ENCODE measurements at places on chromosomes 16 and 17.

DNA sequence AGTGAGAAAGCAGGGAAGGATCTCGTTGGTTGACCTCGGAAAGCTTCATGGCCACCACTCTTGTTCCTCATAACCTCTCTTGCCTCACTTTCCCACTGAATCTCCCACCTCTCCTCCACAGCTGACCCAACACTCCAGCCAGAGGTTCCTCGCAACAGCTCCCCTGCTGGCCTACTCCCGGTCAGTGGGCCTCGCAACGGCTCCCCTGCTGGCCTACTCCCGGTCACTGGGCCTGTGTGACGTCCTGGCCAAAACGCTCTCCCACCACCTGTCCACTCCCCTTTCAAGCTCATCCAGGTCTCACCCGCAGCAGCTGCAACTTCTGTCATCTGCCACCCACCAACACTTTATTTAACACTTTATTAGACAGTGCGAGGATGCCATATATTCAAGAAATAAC, 149.1 kb downstream of the VPS53 start:
- DNase-seq = no peak

GRCh38 chr16:12613131-12613991, 190.3 kb downstream of the CPPED1 start:
- DNase-seq = no peak

DNA sequence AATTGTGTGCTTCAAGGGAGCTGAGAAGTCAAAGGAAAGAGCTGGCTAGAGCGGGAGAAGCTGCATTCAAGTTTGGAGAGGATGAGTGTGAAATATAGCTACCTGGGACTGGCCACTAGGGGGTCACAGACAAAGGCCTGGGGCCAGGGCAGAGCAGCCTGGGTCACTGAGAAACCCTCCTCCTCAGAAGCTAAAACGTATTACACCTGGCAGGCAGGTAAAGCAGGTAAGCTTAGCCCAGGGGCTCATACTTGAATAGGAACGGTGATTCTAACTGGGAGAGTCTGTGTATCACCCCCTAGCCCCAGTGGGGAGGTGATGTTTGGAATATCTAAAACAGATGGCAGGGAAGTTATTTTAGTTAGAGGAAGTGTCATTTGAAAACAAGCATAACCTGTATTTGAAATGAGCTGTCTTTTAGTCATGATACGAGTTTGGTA, 6.8 kb downstream of the KRT37 start:
- no peak for DNase-seq

DNA sequence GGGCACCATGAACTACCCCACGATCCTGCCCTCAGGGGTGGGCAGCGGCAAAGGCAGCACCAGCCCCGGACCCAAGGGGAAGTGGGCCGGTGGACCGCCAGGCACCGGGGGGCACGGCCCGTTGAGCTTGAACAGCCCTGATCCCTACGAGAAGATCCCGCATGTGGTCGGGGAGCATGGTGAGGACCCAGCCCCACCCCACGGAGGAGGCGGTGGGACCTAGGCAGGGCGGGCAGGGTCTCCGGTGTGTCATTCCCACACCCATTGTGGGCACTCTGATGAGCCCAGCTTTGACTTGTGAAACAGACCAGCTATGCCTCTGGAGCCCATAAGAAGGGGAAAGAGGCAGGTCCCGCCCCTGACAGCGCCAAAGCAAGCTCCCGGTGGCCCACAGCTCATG, 22.8 kb downstream of the TPSG1 start:
- DNase-seq = no peak

DNA sequence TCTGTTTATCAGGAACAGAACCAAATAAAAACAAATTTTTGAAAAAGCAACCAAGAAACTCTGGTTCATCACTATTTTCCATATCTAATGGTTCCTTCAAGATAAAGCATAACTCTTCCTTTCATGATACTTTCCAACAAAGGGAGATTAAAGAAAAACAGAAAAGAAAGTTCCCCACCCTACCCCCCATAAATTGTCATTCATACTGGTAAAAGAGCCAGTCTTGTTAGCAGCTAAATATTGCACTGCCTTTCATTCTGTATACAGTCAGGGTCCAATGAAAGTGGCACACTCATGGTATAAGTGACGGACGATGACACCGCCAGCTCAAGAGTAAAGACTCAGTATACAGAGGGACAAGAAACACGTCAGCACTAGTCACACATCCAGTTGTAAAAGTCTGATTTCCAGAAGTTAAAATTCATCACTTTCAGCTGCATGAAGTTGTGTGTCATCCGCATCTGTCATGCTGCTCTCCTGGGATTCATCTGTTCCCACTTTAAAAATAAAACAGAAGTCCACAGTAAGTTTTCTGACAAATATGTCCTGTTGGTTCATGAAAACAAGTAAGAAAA, 68.5 kb downstream of the CDC27 start:
- DNase-seq = no peak

DNA sequence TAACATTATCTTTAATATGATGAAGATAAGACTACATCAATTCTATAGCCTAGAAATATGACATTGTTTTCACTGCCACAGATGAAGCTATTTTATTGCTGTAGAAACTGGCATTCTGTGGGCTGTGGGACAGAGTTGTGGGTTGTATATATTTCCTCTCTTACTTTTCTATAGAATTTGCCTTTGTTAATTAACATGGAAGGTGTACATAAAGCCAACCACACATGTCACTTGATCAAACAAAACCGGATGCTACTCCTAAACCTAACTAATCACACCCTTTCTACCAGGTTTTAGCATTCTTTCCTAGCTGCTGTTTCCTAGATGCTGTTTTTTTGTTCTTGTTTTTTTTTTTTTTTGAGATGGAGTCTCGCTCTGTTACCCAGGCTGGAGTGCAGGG, 81.2 kb upstream of the ATP2A3 start:
- DNase-seq = no peak

DNA sequence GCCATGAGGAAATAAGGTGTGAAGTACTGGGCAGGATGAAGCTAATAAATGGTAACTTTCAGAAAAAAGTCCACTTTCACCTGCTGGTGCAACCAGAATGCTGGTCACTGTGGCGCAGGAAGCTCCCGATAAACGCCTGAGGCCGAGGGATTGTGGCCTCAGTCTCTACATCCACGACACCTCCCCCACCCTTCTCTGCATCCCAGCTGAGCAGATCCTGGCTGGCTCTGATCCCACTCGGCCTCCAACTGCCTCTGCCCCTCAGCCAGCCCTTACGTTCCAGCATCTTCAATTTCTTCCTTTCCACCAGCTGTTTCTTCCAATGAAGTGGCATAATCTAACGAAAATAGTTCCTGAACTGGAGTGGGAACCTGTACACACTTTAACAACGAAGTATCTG, 49.5 kb downstream of the COX4I1 start:
- no peak for DNase-seq
